ENCODE measurements at places on chromosomes 16 and 17.

DNA sequence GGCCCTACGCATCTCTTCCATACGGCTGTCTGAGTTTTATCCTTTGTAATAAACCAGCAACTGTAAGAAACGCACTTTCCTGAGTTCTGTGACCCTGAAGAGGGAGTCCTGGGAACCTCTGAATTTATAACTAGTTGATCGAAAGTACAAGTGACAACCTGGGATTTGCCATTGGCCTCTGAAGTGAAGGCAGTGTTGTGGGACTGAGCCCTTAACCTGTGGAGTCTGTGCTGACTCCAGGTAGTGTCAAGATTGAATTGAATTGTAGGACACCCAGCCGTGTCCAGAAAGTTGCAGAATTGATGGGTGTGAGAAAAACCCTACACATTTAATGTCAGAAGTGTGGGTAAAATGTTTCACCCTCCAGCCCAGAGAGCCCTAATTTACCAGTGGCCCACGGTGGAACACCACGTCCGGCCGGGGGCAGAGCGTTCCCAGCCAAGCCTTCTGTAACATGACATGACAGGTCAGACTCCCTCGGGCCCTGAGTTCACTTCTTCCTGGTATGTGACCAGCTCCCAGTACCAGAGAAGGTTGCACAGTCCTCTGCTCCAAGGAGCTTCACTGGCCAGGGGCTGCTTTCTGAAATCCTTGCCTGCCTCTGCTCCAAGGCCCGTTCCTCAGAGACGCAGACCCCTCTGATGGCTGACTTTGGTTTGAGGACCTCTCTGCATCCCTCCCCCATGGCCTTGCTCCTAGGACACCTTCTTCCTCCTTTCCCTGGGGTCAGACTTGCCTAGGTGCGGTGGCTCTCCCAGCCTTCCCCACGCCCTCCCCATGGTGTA lies 1.5 kb downstream of the GAA start:
- no peak for DNase-seq

GRCh38 chr17:48131216-48131824 lies 23.8 kb downstream of the SNX11 start:
- DNase-seq: peak; percentile 28

- DNase-seq: no peak
These were observed 8.8 kb downstream of the GCGR start for GRCh38 chr17:81812571-81813370.

- no peak for DNase-seq
These were observed 36.0 kb upstream of the CCL1 start for GRCh38 chr17:34398990-34399389.

DNA sequence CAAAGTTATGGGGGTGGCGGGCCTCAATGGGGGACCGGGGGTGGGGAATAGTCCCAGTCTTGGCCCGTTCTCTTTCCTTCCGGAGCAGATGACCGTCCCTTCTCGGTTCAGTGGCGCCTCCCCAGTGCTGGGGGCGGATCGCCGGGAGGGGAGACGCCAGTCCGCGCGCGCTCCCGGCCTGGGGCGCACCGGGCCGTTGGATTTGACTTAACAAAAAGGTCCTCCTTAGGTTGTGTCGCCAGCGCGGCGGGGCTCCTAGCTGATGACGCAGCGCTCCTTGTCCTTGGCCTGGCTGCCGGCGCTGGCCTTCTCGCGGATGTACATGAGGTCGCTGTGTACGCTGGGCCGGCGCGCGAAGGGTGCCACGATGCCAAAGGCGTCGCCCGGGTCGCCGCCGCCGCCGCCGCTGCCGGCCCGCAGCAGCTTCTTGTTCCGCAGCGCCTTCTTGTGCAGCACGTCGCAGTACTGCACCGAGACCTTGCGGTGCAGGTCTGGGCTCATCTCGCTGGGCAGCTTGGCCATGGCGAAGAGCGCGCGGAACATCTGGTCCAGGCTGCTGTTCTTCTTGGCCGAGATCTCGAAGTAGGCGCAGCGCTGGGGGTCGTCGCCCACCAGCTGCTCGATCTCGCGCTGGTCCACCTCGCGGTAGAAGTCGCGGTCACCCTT lies 1.2 kb downstream of the RASD1 start:
- no peak for DNase-seq

DNA sequence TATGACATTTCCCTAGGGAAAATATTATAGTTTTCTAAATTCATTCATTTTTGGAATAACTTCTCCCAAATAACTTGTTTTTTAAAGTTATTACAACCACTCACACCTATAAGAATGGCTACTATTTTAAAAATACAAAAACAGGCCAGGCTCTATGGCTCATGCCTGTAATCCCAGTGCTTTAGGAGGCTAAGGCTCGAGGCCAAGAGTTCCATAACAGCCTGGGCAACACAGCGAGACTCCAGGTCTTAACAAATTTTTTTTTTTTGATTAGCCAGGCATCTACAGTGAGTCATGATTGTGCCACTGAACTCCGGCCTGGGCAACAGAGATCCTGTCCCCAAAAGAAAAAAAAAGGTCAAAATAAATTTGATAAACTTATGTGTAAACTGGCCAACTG lies 43.6 kb upstream of the YPEL2 start:
- no peak for DNase-seq

GRCh38 chr17:1997289-1997926 lies 27.7 kb downstream of the RTN4RL1 start:
- DNase-seq: no peak

- no peak for DNase-seq
These were observed 30.4 kb upstream of the SALL1 start for GRCh38 chr16:51181503-51181811.

- DNase-seq: no peak
These were observed 1.6 kb downstream of the KCNG4 start for GRCh38 chr16:84237994-84238750.

- no peak for DNase-seq
These were observed 17.3 kb downstream of the UTS2R start for GRCh38 chr17:82388922-82389283.

DNA sequence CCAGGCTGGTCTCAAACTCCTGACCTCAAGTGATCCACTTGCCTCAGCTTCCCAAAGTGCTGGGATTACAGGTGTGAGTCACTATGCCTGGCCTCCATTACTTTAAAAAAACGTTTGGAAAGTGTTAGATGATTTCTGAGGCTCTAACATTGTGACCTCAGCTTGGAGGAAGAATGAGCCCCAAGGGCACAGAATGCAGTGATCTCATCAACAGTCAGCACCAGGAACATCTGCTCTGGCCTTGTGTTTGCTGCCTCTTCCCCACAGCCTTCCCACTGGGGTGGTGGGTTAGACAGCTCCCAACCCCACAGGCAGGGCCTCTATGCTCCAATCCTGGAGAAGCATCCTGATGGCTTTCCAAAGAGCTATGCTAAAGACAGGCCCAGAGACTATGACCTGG lies 37.7 kb upstream of the SREBF1 start:
- no peak for DNase-seq

Measured in activated CD4-positive, alpha-beta T cell treated with anti-CD3 and anti-CD28 coated beads, Interleukin-2, amount 50 U/mL, for 4 hours (primary cell).